NCI-H2171 treated with DMSO at 0.1 percent for 48 hours (cell line): ENCODE measurements at places on chromosomes 5 and 9.

DNA sequence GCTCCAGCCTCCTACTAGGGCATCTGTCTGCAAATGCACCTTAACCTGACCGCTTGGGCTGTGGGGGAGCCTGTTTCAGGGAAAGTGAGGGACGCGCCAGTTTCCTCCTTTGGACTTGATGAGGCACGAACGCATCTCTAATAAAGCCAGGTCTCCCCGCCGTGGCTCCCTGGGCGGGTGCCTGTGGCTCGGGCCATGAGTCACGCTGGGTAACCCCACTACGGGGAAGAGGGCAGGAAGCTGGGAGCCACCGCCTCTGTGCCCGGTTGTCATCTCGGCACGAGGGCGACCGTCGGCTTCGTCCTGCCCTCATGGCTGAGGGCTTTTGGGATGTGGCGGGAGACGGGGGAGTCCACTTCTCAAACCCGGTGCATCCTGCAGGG lies 12.1 kb downstream of the NOTCH1 start:
- no peak for DNase-seq

DNA sequence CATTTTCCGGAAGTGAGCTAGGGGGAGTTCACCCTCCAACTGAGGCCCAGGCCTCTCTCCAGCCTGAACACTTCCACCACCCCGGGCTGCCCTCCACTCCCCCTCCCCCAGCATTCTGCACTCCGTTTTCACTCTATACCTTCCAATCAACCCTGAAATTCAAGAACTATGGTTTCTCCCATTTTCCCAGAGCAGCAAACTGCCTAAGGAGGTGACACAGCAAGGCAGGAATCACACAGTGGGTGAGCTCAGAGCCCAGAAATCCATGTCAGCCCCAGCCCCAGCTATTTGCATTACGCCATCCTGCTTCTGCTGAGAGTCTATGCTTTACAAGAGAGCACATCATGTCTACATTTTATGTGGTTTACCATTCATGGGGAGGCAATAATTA lies 11.9 kb downstream of the MSX2 start:
- DNase-seq: no peak

DNA sequence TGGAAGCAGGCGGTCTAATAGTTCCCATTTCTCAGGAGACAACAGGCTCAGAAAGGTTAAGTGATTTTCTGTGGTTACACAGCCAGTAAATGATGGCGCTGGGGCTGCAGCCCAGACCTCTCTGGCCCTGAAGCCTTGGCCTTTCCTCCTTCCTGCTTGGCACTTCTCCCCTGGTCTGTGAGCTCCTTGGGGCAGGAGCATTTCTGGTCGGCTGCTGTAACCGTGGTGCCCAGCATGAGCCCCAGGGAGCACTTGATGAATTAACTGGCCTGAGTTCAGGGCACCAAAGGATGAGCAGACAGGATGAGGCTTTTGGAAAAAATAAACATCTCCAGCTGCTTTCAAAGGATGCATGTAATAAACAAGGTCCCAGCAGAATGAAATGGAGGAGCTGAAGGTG lies 30.2 kb downstream of the CDHR2 start:
- DNase-seq: no peak

DNA sequence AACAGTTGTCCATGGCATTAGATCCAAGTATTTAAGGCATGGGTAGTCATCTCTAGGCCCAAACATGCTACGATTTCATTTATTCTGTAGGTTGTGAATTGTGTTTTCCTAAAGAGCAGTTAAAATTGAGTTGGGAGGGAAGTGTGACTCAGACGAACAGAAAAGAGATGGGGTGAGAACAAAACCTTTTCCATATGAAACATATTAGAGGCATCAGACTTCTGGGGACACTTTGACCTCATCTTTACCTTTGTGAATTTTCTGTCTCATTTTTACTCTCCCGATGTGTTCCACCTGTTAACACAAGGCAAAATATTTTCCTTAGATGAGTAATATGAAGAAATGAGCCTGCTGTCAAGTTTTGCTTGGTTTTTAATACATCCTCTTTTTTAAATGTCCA lies 181.3 kb downstream of the ESM1 start:
- no peak for DNase-seq

DNA sequence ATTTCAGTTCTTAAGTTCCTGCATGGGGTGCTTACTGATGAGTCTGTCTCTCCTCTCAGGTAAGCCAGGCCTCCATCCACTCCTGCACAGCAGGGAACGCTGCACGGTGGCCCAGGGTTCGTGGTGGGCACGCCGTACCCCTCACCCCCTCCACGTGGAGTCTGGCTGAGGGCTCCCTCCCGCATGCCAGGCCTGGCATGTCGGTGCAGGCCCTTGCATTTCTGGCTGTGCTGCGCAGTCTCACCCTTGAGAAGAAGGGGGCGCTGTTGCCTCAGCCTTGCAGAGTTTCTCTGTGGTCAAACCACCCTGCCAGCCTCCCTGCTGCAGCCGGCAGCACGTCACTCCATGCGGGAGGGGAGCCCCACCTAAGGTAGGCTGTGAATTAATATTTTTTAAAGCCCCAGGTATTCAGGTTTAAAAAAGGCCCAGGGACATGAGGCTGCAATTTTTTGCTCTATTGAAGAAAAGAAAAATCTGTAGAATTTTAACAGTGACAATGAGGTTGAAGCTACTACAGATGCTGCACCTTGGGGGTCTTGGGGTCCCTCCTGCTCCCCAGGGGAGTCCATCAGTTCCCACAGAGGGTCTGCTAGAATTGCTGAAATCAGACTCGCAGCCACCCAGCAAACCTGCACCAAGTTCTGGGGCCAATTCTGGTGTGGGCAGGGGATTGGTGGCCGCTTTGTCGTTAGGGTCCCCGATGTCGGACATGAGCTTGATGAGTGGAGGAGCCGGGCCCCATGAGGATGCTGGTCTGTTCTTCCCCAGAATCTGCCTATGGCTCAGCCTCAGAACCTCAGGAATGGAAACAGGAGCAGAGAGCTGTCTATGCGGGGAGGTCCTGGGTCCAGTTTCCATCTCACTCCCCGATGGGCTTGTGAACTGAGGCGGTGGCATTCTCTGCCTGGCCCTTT lies 52.6 kb downstream of the TENT4A start:
- DNase-seq: peak; percentile 63

DNA sequence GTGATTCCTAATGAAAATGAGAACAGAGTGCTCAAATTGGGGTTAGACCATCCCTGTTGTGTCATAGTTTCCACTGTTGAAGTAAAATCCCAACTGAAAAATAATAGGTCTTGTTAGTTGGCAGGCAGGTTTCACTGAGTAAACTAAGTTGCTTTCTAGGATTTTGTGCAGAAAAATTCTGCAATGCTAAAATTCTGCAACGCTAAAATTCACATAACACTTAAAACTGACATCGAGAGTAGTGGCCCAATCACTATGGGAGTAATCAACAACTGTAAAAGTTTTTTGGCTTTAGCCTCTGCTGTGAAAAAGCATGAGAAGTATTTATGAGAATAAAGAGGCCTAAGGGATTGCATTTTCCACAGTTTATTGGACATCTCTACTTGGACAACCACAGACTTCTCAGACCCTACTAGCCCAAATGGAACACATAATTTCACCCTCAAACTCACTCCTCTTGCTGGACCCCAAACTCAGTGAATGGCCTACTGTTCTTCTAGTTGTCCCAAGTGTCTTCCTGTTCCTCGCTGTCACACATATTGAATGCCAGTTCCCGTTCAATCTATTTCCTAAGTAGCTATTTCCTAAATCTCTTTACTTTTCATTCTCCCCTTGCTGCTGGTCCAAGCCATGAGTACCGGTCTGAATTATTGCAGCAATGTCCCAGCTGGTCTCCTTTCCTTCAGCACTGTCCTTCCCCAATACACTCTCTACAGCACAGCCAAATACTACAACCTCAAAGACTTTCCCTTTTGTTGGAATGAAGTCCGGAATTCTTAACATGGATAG lies 355.4 kb downstream of the PDE4D start:
- no peak for DNase-seq

- no peak for DNase-seq
Measured at GRCh38 chr5:131521252-131521651, 113.8 kb downstream of the RAPGEF6 start.

- DNase-seq: no peak
Measured at GRCh38 chr5:149526845-149527590, 24.2 kb downstream of the CSNK1A1 start.

DNA sequence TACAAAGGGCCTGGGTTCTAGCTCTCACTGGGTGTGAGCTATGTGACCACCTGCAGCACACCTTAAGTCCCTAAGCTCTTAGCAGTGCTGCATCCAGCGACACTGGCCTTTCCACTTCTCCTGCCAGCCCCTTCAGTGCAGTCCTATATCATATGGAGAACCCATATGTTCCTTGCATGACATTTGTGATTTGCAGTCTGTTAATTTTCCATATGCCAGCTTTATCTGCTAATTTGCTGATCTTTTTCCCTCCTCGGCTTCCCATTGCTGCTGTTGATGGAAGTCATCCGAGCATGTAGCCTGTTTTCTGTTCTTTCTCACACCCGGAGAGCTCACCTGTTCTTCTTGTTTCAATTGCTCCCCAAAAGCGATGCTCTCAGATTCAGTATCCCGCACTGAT lies 23.2 kb downstream of the PRDM6 start:
- DNase-seq: peak; percentile 70

- no peak for DNase-seq
Measured at GRCh38 chr9:91495450-91495849, 71.8 kb upstream of the NFIL3 start.

DNA sequence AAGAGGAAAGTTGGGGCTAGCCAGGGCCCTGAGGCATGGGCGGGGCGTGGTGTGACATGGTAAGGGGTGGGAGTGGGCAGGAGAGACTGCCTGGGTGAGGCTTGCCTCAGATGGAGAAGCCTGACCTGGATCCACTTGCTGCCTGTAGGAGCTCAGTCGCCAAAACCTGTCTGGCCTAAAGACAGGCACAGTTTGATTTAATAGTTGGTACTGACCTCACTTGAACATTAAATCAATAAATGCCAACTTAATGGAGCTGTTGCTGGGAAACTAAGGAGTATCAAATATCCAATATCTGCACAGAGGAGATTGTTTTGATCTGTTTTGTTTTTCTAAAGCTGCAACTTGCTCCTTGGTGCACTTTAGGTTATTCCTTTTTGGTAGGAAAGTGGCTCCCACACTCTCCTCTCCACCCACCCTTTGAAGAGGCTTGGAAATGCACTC lies 86.4 kb downstream of the RCL1 start:
- DNase-seq: no peak

DNA sequence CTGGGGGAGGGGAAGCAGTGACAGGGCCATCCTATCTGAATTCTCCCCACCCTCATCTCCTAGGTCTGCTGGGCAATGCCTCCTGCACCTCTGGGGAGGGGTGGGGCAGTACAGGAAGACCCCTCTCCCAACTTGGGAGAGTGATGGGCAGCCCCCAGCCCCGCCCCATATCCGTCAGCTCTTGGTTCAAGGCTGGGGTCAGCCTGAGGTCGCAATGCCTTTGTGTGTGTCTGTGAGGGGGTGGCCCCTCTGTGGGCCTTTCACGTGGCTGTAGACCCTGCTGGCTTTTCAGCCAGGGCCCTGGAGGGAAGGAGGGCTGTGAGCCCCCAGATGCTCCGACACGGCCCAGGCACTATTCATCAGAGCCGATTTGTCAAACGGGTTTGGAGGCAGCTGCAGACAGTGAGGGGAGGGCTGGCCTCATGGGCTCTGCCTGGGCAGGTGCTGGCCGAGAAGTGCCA lies 49.5 kb upstream of the RNU6ATAC start:
- no peak for DNase-seq

DNA sequence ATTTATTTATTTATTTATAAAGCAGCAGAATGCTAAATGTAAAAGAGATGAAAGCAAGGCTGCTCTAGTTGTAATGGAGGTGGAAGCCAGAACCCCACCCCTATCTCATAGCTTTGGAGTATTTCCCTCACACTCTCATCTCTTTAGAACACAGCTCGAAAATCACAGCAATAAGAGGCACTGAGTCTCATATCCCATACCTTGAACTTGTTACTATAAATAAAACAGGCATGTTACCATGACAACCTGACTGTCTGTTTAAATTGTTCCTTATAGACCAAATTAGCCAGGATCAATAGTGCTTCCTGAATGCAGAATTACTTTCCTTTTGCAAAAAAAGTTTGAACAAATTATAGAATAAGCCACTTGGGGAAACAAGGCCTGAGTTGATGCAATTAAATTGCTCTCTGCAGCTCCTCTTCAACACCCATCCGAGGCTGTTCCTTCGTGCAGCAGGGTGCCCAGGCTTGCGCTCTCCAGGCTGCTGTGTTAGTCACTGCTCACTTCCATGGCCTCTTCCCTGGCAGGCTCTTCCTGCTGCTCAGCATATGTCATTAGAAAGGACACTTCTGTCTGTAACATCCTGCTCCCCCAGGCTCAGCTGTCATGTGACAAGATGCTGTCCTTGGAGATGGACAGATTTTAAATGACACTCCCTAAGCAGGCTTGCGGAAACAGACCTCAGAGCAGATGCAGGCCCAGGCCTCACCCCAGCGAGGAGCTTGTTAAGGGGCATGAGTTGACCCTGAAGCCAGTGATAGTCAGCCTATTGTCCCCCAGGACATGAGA lies 120.2 kb downstream of the CARTPT start:
- no peak for DNase-seq

GRCh38 chr9:16540743-16541613 lies 329.5 kb downstream of the BNC2 start:
- no peak for DNase-seq

DNA sequence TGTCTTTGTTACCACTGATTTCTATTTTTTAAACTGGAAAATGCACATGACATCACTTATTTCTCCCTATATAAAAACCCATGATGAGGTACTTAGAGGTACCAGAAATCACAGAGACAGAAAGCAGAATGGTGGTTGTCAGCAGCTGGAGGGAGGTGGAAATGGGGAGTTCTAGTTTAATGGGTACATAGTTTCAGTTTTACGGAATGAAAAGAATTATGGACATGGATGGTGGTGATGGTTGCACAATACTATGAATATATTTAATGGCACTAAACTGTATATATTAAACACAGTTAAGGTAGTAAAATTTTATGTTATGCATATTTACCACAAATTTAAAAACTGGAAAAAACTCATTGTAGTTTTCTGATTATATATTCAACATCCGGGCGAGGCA lies 50.5 kb upstream of the CPEB4 start:
- no peak for DNase-seq

DNA sequence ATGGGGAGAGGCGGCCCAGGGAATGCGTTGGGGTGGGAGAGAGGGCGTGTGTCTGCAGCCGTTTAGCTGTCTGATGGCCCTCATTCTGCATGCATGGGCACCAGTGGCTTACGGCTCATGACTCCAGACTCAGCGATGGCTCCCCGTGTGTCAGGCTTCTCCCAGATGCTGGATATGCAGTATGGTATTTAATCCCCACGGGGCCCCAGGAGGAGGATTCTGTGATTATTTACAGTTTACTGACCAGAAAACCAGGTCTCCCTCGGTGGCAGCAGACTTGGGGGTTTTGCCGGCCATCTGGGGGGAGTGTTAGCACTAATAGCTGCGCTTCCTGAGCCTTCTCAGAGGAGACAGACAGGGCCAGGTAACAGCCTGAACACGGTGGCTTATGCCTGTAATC lies 4.3 kb downstream of the PRDM12 start:
- peak; percentile 71 for DNase-seq

- no peak for DNase-seq
Measured at GRCh38 chr9:106800701-106801270, 62.2 kb upstream of the ZNF462 start.
